ENCODE measurements at places on chromosomes 1 and 21. TPM values are rescaled to one million over a fixed set of nuclear protein-coding genes. Genes with fewer than 3 reads are reported as not detected.

FAAH gene
- 30.9 TPM for total RNA-seq

DNA sequence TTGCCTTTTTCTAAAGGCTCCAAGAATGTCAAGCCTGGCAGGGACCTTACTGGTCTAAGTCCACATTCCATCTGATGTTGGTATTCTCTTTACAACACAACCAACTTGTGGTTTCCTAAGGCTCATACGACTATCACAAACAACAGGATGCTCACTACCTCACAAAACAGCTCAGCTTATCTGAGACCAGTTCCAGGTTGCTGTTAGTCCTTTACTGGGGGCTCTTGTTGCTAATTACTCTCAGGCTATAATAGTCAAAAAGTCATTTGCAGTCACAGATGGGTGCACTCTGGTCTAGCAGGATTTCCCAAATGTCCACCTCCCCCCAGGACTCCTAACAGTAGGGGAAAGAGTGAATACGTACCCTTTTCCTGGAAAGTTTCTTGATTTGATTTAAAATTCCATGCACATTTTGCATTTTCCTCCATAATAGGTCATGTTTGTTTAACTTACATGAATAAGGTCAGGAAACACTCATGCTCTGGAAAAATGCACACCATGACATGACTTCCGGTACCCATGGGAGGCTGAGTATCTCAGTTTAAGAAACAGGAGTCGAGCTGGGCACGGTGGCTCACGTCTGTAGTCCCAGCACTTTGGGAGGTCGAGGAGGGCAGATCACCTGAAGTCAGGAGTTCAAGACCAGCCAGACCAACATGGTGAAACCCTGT lies 16.0 kb downstream of the LCK start:
- H3K36me3 ChIP-seq = no peaks in the 10 kb centered on the region
- no peaks in the 10 kb centered on the region for H3K27me3 ChIP-seq
- DNase-seq = no peak
- H3K27ac ChIP-seq = no peak overlapping the region
- no peaks in the 10 kb centered on the region for H3K4me1 ChIP-seq
- H3K4me3 ChIP-seq = no peak overlapping the region

DNA sequence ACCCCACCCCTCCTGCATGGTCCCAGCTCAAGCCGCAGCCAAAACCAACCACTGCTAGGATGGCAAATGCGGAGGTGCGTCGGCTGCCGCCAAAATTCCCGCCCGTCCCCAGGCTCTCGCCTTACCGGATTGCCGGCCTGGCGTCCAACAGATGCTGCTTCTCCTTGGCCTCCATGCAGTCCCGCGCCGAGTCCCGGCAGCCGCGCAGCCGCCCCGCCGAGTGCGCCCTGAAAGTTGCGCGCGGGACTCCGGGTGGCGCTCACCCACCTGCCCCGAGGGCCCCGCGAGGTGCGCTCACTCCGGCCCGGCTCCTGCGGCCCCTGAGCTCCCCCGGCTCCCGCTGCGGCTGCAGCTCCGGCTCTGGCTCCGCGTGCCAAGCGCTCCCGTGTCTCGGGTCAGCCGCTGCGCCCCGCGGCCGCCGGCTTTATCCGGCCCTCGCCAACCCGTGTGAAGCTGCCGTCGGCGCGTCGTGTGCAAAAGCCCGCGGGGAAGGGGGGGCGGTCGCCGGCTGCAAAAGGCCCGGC lies at the start of gene SLC30A2:
Gene SLC30A2, minus strand, starts transcription at position 397 of the 524 bp plus-strand sequence. Its CDS starts 222 bp downstream, at position 175.
- H3K4me1 ChIP-seq = peaks cover 6% of the 10 kb centered on the region
- no peak within 1 kb of the TSS for H3K4me3 ChIP-seq
- no peak within 1 kb of the TSS for H3K27ac ChIP-seq
- DNase-seq = no peak
- peaks cover 61% of the 10 kb centered on the region for H3K27me3 ChIP-seq
- no peaks in the 10 kb centered on the region for H3K36me3 ChIP-seq

PCBP3 gene
- 3.8 TPM for total RNA-seq

Measured in upper lobe of right lung (tissue), 1 donor.